Activated CD8-positive, alpha-beta memory T cell treated with anti-CD3 and anti-CD28 coated beads for 1 hour (primary cell): ENCODE measurements at places on chromosomes 3 and 15.

- DNase-seq: no peak
These were observed 6.6 kb downstream of the DPH3 start for GRCh38 chr3:16258177-16258576.

DNA sequence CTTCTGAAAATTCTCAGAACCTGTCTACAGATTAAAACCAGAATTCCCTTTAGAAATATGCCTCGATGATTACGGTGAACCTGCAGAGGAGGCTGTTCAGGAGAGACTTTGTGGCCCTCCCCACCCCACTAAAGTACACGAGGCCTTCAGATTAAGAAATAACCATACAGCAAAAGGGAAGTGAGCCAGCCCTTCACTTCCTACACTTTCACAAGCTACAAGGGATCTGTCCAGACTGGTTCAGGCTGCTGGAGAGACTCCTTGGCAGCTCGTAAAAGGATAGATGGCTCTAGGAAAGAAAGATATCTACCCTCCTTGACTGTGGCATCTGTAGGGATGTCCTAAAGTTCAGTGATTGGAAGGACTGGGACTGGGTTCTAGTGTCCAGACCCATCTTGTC is 102.6 kb downstream of the ALDH1A2 start:
- DNase-seq: no peak

DNA sequence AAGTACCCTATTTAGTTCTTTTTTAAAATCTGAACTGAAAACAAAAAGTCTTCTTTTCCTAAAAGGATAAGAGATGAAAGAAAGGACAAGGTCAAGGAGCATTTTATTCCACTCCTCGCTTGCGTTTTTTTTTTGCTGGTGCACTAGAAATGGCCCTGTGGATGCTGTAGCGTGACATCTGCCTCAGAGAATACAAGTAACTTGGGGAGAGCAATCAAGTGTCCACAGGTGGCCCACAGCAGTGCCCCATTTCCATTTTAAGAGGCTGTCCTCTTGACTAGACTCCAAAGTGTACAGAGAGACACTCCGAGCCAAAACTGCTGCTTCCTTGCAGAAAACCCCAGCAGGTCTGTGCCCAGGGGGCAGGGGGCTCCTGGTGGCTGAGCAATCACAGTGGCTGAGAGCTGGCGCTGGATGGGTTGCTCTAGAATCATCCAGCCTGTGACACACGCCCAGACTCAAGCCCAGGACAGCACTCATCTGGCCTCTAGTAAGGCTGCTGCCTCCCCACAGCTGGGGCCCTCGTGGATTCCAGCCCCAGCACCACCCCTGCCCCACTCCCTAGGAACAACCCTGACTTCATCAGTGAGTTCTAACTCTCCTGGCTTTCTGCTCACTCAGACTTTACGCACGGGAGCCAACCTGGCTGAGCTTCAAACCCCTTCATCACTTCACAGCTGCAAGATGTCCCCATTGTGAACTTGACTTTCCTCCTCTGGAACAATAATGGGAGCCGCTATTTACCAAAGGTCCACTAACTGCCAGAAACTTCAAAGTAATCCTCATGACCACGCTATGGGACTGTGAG is 71.1 kb upstream of the SPATA12 start:
- no peak for DNase-seq

DNA sequence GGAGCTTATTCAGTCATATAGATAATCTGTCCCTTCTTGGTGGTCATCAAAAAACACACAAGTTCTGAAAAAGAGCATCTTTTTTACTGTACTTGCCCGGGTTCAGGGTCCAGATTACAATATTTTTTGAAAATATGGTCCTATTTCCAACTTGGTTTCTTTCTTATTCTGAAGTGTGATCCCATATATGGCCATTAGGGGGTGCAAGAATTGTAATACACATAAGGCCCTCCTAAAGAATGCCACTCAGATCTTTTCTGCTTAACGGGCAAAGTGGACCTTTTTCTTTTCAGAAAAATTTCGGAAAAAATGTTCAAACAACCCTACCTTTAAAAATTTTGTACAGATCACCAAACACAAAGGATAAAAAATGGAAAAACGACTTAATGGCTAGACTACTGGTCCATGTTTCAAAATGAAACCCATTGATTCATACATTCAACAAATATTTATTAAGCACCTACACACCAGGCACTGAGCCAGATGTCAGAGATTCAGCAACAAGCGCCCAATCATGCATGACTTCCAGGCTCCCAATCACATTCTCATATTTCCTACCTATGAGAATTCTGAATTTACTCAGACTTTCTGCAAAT is 102.0 kb upstream of the MYRIP start:
- no peak for DNase-seq

- no peak for DNase-seq
These were observed 8.2 kb downstream of the DENND4A start for GRCh38 chr15:65783872-65784271.

DNA sequence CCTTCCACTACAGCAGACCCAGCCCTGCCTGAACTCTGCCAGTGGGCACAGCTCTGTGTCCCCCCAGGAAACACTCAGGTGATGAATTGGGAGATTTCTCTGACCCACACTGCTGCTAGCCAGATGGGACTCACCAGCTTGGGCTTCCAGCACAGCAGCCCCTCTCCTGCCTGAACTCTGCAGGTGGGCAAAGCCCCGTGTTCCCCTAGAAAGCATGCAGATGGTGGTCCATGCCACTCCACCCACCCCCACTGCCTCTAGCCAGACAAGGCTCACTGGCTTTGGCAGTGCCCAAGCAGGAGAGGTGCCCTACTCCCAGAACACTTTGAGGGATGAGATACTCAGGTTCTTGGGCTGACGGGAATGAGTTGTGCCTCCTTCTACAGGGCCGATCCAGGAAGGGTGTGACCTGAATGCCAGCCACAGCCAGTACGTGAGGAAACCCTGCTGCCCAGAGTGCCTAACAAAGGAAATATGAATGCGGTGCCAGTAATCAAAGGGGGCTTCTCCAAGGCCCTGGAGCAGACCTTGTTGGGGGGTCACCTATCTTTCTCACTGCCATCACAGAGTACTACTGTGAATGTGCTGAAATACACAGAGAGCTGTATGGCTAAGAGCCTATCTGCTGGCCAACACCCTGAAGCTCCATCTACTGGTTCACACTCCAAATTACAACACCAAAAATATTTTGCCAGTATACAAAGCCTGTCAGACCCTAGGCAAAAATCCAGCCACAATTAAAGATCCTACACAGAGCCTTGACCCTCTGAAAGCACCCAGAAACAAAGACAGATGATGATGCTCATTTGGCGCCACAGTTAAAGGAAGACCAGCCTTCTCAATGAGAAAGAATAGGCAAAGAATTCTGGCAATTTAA is 61.9 kb downstream of the BTLA start:
- no peak for DNase-seq

DNA sequence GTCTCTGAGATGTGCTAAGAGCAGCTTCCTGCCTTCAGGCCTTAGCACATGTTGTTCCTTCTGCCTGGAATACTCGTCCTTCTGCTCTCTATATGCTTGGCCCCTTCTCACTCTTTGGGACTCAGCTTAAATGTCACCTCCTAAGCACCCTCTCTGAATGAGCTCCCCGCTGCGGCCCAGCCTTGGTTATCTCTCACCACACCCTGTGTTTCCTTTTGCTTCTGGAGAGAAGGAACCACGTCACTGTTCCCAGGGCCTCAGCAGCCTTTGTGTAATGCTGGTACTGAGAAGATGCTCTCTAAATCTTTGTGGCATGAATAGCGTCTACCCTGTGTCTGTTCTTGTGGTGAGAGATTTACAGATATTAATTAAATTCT is 2.2 kb downstream of the FAH start:
- no peak for DNase-seq

DNA sequence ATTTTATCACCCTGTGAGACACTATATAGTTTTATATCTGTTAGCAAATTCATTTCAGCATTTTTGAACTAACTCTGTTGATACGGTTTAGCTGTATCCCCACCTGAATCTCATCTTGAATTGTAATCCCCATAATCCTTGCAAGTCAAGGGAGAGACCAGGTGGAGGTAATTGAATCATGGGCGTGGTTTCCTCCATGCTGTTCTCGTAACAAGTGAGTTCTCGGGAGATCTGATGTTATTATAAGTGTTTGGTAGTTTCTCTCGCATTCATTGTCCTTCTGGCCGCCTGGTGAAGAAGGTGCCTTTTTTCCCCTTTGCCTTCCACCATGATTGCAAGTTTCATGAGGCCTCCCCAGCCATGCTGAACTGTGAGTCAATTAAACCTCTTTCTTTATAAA is 53.2 kb upstream of the TMC3 start:
- no peak for DNase-seq

GRCh38 chr3:158127250-158128219 is 17.6 kb downstream of the RSRC1 start:
- DNase-seq: no peak

DNA sequence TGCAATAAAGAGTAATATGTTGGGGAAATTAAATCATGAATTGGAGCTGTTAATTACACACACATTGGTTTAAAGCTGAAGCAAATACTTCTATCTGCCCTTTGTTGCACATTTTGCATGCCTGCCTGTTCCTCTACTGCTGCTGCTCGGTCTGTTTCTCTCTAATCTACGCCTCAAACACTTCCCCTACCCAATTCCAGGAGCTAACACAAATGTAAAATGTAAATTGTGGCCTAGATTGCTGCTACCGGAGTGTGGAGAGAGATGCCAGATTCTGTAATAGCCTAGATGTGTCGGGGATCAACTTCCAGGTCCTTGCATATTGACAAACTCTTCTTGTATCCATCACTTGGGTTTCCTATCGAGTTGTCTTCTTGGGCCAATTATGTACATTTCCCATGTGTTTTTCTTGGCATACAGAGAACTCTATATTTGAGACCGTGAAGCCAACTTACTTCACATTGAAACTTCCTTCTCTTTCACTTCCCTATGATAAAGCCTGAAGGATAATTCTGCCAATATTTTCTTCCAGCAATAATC is 450.4 kb upstream of the NR2F2 start:
- no peak for DNase-seq

- no peak for DNase-seq
These were observed 47.2 kb downstream of the CD86 start for GRCh38 chr3:122102191-122102935.

DNA sequence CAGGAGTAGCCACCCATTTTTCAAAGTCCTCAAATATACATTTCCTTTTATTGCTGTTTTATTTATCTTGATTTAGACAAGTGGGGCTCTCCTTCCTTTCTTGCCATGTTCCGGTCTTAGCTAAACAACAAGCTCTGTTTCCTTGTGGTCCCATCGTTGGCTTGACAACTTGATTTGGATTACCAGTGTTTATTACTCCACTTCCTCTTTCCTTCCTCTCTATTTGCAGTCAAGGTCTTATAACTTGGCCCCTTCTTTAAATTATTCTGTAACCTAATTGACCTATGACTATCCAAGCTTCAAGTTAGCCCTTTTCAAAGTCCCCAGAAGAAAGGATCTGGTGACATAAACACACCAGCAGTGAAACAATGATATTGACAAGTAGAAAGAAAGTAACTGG is 130.6 kb upstream of the STT3B start:
- no peak for DNase-seq

GRCh38 chr3:134917631-134918030 is 122.6 kb downstream of the EPHB1 start:
- DNase-seq: no peak

DNA sequence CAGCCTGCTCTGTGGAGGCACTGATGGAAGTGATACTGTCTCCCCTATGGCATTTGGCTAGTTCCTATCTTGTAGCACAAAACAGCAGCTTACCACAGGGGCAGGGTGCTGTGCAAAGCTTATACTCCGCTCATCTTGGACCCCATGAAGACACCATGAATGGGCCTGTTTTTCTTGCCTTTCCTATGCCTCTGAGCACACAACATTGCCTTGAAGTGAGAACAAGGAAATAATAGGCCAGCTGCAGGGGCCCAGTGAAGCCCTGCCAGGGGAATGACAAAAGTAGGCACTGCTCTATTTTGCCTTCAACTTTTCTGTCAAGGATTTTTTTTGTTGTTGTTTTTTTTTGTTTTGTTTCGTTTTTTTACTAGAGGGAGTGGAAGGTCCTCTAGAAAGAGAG is 110.3 kb downstream of the PDE8A start:
- DNase-seq: no peak

GRCh38 chr15:72872066-72872845 is 88.7 kb upstream of the ADPGK start:
- no peak for DNase-seq

- no peak for DNase-seq
These were observed 103.3 kb upstream of the PRTG start for GRCh38 chr15:55846116-55846707.

- DNase-seq: no peak
These were observed 3.2 kb downstream of the PODXL2 start for GRCh38 chr3:127632035-127632820.

- DNase-seq: no peak
These were observed 1030.0 kb downstream of the TBL1XR1 start for GRCh38 chr3:176167272-176167671.

GRCh38 chr3:52286777-52287110 is 884 bp upstream of the GLYCTK start:
- DNase-seq: no peak

DNA sequence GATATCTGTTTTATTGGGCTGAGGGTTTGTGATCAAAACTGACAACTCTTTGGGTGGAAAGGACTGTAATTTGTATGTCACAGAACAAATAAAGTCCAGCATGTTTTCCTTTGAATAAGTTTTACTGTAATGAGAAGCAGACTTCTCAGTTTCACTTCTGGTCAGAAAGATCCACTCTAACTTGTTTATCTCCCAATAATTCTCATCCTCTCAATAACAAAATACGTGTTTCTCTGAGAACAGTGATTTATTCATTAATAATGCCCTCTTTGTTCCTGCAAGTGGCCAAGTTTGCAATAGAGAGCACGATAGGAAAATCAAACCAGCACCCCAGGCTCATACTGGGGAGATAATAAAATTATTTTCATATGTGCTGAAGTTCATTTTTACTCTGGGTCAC is 190.6 kb downstream of the CNTN3 start:
- no peak for DNase-seq

- no peak for DNase-seq
These were observed 52.4 kb downstream of the KLHL25 start for GRCh38 chr15:85742186-85742821.

DNA sequence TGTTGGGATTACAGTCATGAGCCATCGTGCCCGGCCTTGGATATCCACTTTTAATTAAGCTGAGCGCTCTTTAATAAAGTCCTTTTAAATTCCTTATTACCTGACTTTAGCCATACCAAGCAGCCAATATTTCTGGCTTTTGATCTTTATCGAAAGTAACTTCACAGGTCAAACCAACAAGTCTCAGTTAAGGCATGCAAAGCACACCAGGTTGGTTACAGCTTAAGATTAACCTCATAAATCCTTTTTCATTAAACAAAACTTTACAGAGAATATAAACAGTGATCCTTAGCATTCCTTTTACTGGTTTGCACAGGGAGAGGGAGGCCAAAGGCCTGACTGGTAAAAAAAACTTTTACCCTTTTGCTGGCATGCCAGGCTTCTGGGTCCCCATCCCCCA is 17.7 kb downstream of the ZNF662 start:
- DNase-seq: no peak
